ENCODE measurements at places on chromosomes 11 and 22.

DNA sequence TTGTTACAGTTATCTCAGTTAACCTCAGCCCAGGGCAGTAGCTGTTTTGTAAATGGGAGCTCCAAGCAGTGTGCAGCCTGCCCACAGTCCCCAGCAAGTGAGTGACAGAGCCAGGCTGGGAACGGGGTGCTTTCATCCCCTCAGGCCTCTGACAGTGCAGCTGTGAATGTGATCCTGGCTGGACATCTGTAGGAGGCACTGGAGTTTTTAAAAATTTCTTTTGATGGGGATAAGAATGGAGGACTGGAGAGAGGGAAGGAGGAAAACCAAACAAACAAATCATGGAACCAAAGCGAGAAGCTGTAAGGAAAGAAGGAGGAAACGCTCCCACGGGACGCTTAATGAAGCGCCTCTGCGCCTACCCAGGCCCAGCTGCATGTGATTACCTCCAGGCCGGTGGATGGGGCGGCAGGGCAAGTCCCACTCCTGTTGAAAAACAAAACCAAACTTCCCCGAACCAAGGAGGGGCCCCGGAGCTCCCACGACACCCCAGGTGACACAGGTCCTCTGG, 40.6 kb downstream of the SCUBE1 start:
- no peak for DNase-seq

GRCh38 chr11:9144828-9145227, 53.4 kb upstream of the SCUBE2 start:
- no peak for DNase-seq

GRCh38 chr11:13291800-13292199, 14.2 kb downstream of the BMAL1 start:
- no peak for DNase-seq

DNA sequence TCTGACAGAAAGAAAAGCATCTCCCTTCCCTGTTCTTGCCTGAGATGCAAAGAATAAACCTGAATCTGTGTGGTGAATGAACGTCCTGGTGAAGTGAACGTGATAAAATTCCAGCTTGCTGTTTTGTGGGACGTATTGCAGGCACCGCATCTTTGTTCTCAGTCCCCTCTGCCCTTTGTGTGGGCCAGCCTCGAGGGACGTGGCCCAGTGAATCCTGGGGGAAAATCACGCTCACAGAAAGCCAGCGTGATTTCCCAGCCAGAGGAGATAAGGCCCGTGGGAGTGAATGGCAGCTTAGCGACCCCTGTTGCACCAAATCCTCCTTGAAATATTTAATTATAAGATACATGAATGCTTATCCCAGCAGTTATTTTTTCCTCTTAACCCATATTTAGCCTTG, 129.1 kb downstream of the COMMD9 start:
- DNase-seq: no peak

DNA sequence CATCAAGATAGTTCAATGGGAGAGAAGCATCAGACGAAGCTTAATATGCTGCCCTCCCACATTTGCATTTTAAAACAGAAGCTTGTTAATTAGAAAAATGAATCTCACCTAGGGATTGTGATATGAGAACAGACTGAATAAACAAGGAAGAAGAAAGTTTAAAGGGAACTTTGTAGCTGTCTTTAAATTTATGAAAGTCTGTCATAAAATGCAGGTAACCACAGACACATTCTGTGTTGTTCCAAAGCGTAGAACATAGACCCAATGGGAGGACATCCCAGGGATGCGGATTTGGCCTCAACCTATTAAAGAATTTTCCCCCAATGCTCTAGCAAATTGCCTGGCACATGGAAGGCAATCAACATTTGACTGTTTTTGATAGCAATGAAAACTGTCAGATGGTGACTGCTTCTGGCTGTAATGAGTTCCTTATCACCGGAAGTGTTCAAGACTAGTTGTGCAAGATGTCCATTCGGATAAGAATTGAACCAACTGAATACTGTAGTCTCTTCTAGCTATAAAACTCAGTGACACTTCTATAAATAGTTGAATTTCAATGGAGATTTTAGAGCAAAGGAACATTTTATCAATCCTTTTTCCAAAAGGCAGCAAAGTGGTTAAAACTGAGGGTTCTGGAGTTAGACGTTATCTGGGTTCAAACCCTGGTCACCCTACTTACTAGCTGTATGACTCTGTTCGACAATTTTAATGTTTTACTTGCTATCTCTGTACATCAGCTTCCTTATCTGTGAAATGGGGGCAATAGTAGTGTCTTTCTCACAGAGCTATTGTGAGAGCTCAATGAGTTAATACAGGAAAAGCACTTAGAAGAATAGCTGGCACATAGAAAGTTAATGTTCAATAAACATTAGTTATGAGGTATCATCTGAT, 64.9 kb downstream of the LIF start:
- no peak for DNase-seq

- no peak for DNase-seq
These were observed 8.2 kb downstream of the C11orf21 start for GRCh38 chr11:2293531-2293971.

- DNase-seq: no peak
These were observed 31.8 kb upstream of the FLI1 start for GRCh38 chr11:128662076-128662475.

DNA sequence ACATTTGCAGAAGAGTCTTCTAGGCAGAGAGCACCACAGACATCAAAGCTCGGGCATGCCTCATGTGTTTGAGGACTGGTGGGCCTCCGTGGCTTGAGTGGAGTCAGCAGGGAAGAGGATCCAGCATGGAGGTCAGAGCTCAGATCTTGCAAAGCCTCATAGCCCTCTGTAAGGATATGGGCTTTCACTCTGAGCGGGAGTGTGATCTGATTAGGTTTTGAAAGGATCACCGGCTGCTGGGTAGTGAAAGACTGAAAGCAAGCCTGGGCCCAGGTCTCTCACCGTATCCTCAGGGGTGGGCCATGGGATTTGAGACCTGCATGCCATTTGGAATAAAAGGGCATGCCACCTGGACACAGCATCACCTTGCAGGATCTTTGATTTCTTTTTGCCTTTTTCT, 112.7 kb downstream of the TEAD1 start:
- DNase-seq: no peak

DNA sequence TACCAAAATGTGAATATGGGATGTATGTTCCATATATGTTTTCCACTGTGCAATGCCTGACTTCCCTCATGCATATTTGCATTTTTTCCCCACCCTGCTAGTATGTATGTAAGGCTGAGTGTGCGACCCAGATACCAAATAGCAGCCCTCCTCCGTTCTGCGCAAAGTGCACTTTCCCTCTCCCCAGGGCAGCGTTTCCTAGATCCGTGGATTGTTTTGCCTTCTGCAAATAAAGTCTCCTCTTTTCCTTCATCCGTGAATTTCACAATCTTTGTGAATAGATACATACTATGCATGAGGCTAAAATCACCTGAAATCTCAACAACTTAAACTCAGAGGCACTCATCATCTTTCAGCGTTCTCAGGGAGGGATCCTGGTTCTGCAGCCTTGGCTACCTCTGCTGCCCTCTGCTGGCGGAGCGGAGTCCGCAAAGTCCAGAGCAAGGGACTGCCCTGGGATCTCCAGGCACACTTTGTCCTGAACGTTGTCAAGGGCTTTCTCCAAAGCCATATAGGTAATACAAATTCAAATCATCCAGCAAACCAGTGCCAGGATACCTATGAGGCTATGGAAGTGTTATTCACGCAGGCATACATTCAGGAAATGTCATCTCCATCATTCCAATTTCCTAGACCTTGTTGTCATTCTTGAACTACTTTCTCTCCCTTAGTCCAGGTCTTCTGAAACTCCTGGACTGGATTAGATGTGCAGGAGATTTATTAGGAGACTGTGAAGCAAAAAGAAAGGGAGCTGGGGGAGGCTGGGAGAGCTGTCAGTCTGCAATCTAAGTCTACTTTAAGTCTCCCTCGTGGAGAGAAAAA, 53.1 kb downstream of the CNTF start:
- peak; percentile 43 for DNase-seq

DNA sequence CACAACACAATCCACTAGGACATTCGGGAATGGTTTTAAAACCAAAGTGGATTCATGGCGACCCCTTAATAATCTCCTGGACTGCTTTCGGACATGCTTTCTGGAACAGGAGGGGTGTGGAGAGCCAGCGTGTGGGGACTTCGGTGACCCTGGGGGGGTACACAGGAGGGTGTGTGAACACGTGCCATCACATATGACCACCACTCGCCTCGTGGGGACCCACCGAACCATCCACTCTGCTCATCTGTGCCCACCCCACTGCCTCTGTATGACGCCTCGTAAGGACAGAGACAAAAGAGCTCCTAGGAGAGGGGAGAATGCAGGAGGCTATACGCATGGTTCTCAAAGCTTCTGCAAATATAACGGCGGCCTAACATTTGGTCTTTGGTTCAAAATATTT, 8.9 kb downstream of the LTO1 start:
- no peak for DNase-seq

GRCh38 chr22:20427104-20427944, 10.3 kb downstream of the SCARF2 start:
- DNase-seq: no peak

GRCh38 chr22:36991206-36991605, 28.0 kb downstream of the TST start:
- no peak for DNase-seq

DNA sequence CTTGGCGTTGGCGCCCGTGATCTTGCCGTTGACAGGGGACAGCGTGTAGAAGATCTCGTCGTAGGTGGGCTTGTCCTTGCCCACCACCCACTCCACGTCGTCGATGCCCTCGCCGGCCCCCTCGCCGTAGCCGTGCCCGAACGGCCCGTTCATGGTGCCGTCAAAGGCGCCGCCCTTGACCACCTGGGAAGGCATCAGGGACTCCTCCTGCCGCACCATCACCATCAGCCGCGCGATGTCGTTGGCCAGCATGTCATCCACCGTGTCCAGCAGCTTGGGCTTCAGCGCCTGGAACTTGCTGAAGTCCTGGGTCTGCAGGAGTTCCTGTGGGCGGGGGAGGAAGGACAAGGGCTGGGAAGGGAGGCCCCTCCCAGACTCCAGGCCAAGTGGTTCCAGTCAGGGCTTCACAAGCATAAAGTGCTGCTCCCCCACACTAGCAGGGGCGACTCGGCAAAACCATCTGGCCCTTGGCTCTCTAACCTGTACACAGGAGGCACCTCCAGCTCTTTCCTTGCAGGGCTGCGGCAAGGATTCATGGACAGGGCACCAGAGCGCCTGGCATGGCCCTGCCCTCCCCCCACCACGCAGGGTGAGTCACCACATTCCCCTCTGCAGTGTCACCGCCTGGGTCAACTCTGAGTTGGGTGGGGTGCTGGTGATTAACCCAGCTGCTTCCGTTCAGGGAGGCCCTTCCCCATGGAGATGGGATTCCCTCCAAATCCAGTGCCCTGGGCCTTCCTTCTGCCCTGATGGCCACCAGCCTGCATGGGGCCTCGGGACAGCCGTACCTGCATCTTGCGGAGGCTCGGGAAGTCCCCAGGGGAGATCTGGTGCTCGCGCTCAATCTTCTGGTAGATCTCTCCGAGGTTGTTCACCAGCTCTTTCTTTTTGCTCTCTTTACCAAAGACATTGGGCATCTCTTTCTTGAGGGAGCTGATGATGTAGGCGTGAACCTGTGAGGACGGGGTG, 10.4 kb upstream of the CDC42BPG start:
- no peak for DNase-seq

DNA sequence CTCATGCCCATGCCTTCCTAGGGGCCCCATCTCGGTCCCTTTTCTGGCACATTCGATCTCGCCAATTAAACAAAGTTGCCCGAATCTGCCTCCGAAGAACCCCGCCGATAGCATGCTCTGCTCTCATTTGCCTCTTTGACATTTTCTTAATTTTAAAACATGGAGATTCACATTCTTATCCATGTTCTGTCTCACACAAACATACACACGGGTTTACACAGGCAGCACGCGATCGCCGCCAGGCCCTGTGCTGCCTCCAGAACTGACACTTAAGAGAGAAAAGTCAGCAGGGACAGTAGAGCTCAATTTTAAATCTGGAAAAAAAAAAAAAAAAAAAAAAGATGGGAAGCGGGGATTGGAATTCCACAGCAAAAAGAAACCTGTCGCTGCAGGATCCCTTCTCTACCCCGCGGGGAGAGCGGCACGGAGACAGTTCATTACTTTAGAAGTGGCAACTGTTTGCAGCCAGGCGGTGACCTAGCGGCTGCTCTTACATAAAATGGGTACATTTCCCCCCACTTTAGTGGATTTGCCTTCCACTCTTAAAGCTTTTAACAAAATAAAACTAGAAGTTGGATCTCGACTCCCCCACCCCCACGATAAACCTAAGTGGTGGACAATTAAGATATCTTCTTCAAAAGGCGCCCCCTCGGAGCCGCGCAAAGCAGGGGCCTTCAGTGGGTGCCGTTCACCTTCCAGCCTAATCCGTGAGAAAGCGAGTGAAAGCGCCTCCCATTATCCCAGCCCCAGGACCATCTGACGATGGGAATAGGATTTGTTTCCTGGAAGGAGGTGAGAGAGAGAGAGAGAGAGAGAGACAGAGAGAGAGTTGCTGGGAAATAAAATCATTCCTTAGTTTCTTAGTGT, 13.7 kb downstream of the PAX6 start:
- no peak for DNase-seq

DNA sequence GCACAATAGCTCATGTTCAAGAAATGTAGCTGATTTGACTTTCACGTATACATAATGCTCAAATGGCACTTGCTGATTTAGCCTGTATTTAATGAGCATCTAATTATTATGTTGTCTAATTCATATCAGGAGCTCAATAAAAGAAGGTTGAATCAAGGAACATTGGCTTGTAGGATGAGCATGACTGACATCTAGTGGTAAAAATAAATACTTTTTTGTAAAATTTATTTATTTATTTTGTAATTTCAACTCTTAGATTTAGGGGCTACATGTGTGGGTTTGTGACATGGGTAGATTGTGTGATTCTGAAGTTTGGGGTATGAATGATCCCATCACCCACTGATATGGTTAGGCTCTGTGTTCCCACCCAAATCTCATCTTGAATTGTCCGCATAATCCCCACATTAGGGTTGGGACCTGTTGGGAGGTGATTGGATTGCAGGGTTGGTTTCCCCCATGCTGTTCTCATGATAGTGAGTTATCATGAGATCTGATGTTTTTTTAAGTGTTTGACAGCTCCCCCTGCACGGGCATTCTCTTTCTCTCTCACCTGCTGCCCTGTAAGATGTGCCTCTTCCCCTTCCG, 1.7 kb upstream of the OR52E5 start:
- no peak for DNase-seq

DNA sequence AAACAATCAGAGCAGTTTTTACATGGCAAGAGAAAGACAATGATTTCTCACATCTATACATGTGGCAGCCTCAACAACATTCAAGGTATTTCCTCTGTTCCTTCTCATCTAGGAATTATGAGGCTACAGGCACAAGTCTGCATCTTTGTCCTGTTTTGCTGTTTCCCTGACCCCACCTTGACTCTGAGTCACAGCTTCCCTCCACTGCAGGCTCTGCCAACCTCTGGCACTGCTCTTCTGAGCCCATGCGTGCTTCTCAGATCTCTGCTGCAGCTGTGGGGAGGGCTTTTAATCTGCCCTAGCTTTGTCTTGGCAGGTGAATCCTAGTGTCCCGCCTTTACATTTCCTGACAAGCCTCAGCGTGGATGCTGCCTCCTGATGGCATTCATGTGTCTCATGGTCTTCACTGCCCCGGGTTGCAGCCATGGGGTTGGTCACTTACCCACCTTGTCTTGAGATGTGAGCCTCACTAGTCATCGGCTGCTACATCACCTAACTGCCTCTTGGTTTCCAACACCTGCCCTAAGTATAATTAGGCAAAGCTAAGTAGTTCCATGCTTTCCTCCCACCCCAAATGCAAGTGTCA, 578.5 kb downstream of the TBC1D22A start:
- DNase-seq: no peak

GRCh38 chr22:21694394-21694793, 28.6 kb downstream of the PPIL2 start:
- no peak for DNase-seq

Data from NCI-H146 (cell line).